Smooth muscle cell of trachea (primary cell): ENCODE measurements at places on chromosomes 11 and 22. TPM values are rescaled to one million over a fixed set of nuclear protein-coding genes. Genes with fewer than 3 reads are reported as not detected.

The OVOL1 gene
- total RNA-seq: not detected in 2 replicates

The OR5A1 gene
- not detected in 2 replicates for total RNA-seq

The OR52A1 gene
- not detected in 2 replicates for total RNA-seq

The MUC2 gene
- total RNA-seq: not detected in 2 replicates

The SYT9 gene
- not detected in 2 replicates for total RNA-seq

The KIAA1671 gene
- total RNA-seq: 0.17 and 0.29 TPM in 2 replicates

The OR51B5 gene
- 0.29 TPM in 1 of 2 replicates, not detected in the other for total RNA-seq

The OR8G5 gene
- total RNA-seq: not detected in 2 replicates

The XKR3 gene
- under 0.01 and 0.15 TPM in 2 replicates for total RNA-seq

The TRIM66 gene
- total RNA-seq: 7.4 and 9.6 TPM in 2 replicates

The SCO2 gene
- total RNA-seq: 4.1 and 4.6 TPM in 2 replicates

The YPEL4 gene
- 2.6 and 3.1 TPM in 2 replicates for total RNA-seq

The ZBTB16 gene
- under 0.01 TPM in 1 of 2 replicates, not detected in the other for total RNA-seq

The HTR3A gene
- not detected in 2 replicates for total RNA-seq

The RCN1 gene
- 346 and 392 TPM in 2 replicates for total RNA-seq

The RPUSD4 gene
- 35.3 and 35.6 TPM in 2 replicates for total RNA-seq

The ZBED5 gene
- total RNA-seq: 35.4 and 46.8 TPM in 2 replicates

The RCOR2 gene
- total RNA-seq: 4.4 and 8.8 TPM in 2 replicates

The SERPINH1 gene
- total RNA-seq: 1,051 and 1,589 TPM in 2 replicates

The TSGA10IP gene
- 0.33 TPM in 1 of 2 replicates, not detected in the other for total RNA-seq

The RHBDD3 gene
- total RNA-seq: 21.8 and 22.8 TPM in 2 replicates

The SEC14L2 gene
- total RNA-seq: 12.7 and 25.3 TPM in 2 replicates

The MRGPRX1 gene
- not detected in 2 replicates for total RNA-seq

The TSPAN32 gene
- total RNA-seq: under 0.01 and 0.17 TPM in 2 replicates

The SMCO4 gene
- total RNA-seq: 2.9 and 7.1 TPM in 2 replicates

The BRSK2 gene
- total RNA-seq: 0.99 TPM in 1 of 2 replicates, not detected in the other

The SLC22A24 gene
- not detected in 2 replicates for total RNA-seq

The LRRC56 gene
- total RNA-seq: 0.73 and 1.5 TPM in 2 replicates

The KRTAP5-4 gene
- not detected in 2 replicates for total RNA-seq

The ST3GAL4 gene
- 39.7 and 51.8 TPM in 2 replicates for total RNA-seq

The SMIM35 gene
- not detected in 2 replicates for total RNA-seq

The OR51E2 gene
- total RNA-seq: not detected in 2 replicates

The TEX54 gene
- not detected in 2 replicates for total RNA-seq

The MS4A14 gene
- not detected in 2 replicates for total RNA-seq

The ACO2 gene
- 68.7 and 93.6 TPM in 2 replicates for total RNA-seq

The TXN2 gene
- 27.8 and 38.8 TPM in 2 replicates for total RNA-seq

The CCDC81 gene
- 1.0 TPM in 1 of 2 replicates, not detected in the other for total RNA-seq

The TRMT2A gene
- 35.2 and 56.6 TPM in 2 replicates for total RNA-seq

The RIMBP3B gene
- 0.17 TPM in 1 of 2 replicates, not detected in the other for total RNA-seq

The HEPN1 gene
- total RNA-seq: not detected in 2 replicates

The GP1BB gene
- 0.73 and 6.6 TPM in 2 replicates for total RNA-seq

The MRGPRX3 gene
- total RNA-seq: not detected in 2 replicates

The GDPD5 gene
- 4.1 and 4.8 TPM in 2 replicates for total RNA-seq

The PGM2L1 gene
- total RNA-seq: 2.6 TPM in 2 replicates

The ENTHD1 gene
- not detected in 2 replicates for total RNA-seq

The RFPL2 gene
- total RNA-seq: not detected in 2 replicates

The LIF gene
- 10.6 and 40.4 TPM in 2 replicates for total RNA-seq

The SAA1 gene
- total RNA-seq: not detected in 2 replicates

The ART1 gene
- not detected in 2 replicates for total RNA-seq

The FREY1 gene
- 0.44 and 2.3 TPM in 2 replicates for total RNA-seq

The MTMR3 gene
- total RNA-seq: 38.7 and 39.0 TPM in 2 replicates

The MFRP gene
- total RNA-seq: under 0.01 TPM in 2 replicates

The NDUFS8 gene
- total RNA-seq: 87.3 and 119 TPM in 2 replicates

The WT1 gene
- not detected in 2 replicates for total RNA-seq
